KBM-7 (cell line): ENCODE measurements at places on chromosomes 2 and 18.

DNA sequence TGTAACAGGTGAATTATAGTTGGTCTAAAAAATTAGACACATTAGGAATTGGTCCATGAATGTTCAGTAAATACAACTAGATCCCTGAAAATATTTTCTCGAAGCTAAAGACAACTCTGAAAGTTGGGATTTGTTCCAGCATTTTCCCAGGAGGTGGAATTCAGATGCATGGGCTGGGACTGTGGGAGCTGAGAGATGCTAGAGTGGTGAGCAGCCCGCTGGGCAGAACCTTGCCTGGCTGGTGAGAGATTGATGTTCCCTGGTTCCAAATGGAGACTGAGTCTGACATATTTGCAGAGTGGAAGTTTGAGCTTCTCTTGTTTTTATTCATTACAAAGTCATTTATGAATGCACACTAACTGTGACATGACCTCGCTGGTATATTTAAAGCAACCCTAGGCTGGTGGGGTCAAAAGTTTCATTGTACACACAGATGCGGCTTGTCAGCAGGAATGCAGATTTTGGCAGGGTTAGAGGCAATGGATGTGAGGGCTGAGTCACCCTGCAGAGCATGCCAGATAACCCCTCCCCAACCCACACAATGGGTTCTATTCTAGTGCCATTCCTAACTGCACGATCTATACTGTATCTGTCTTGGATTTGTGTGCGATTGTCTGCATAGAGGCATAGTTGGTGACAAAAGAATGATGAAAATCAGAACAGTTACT lies 23.5 kb upstream of the TMEM178A start:
- DNase-seq, result no peak

DNA sequence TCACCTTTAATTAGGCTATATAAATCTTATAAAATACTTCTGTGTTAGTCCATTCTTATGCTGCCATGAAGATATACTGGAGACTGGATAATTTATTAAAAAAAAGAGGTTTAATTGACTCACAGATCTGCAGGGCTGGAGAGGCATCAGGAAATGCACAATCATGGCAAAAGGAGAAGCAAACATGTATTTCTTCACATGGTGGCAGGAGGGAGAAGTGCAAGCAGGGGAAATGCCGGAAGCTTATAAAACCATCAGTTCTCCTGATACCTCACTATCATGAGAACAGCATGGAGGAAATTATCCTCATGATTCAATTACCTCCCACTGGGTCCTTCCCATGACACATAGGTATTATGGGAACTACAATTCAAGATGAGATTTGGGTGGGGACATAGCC lies 504.4 kb downstream of the RIT2 start:
- peak; percentile 9 for DNase-seq

GRCh38 chr2:208092093-208092832 lies 32.1 kb downstream of the CRYGD start:
- no peak for DNase-seq

DNA sequence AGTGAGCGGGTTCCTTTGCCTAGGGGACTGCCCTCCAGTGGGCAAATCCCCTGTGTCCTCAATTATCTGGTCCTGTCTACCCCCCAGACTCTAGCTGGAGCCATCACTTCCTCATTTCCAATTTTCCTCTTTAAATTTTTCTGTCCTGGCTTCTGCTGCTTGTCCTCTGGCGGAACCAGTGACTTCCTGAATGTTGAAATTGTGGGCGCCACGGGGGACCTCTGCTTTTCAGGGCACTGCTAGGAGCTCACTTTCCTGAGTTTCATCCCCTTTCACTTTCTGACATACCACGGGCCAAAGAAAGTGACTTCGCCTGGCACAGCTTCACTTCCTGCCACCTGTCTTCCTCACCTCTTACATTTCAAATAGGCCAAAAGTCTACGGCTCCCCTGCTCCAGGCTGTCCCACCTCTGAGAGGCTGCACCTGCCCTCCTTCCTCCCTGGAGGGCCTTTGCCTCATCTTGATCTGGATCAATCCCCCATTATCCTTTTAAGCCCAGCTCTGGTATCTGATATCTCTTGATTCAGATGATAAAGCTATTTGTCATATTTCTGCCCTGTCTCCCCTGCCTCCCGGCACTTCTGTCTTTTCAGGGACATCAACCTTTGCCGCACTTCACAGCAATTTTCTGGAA lies 1.4 kb upstream of the MARCO start:
- peak; percentile 68 for DNase-seq

DNA sequence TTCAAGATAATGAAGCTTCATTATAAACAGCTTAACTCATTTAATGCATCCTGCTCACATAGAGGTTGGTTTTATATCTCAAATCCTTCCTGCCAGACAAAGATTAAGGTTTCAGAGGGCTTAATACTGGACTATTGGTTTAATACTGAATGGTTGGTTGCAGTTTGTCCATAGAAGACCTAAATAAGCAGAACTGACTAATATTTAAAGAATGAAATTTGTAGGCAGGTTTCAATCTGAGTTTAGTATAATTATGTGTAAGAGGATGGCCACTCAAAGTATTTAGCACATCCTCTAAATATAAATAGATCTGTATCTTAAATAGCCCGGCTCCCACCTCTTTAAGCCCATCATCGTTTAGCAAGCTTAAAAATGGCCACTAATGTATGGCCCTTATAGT lies 92.5 kb downstream of the EPB41L5 start:
- DNase-seq, result no peak

DNA sequence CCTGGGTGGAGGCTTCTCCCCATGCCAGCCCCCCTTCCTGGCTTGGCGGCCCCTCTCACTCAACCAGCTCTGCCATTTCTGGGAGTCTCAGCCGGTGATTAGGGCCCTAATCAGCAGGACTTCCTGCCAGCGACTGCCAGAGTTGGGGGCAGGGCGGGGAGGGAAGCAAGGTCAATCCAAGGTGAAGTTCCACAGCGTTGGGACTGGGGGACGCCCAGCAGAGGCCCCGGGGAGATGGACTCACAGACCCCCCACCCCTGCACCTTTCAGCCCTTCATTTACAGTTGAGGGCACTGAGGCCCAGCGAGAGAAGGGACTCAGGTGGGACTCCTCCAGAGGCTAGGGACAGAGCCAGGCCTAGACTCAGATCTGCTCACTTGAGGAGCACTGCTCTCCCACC lies 65.3 kb downstream of the TNS1 start:
- no peak for DNase-seq

DNA sequence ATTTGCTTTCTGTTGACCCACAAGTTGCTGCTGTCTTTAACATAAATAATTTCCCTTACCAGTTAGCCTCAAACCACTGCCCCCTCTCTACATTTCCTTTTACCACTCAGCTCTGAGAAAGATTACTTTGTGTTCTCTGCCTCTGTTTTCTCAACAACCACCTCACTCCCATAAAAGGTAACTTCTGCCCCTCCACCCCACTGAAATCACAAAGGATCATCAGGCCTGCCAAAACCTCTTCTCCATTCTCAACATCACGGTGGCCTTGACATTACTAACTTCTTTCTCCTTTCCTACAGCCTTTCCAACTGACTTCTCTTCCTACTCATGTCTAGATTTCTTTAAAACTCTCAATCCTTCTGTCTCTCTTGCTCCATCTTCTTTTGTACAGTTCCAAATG lies 10.1 kb downstream of the ACADL start:
- no peak for DNase-seq

DNA sequence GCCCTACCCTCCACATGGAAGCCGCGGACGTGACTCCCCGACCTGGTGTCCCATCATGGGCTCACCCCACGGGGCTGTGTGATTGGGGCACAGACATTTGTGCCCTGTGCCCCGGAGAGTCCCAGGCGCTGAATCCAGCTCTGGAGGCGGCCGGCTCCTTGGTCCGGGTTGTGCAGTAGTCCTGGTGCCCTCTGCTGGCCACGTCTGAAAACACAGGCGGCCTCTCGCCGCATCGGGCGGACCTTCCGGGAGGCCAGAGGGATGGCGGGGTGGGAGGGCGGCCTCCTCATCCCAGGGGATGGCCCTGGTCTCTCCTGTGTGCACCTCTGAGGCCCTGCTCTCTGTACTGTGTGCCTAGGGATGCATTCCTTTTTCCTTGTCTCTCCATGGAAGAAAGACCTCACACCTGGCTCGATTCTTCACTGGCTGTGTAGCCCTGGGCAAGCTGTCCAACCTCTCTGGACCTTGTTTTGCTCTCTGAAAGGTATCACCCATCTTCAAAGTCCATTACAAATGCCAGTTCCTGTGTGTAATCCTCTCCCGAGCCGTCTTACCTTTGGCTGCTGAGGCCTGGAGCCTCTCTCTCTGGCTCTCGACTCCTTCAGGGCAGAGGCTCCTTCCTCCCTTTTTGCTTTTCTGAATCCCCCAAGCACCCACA lies 27.6 kb downstream of the CELF4 start:
- DNase-seq, result peak; percentile 69

GRCh38 chr2:100334929-100335328 lies 12.6 kb upstream of the LONRF2 start:
- DNase-seq, result no peak

DNA sequence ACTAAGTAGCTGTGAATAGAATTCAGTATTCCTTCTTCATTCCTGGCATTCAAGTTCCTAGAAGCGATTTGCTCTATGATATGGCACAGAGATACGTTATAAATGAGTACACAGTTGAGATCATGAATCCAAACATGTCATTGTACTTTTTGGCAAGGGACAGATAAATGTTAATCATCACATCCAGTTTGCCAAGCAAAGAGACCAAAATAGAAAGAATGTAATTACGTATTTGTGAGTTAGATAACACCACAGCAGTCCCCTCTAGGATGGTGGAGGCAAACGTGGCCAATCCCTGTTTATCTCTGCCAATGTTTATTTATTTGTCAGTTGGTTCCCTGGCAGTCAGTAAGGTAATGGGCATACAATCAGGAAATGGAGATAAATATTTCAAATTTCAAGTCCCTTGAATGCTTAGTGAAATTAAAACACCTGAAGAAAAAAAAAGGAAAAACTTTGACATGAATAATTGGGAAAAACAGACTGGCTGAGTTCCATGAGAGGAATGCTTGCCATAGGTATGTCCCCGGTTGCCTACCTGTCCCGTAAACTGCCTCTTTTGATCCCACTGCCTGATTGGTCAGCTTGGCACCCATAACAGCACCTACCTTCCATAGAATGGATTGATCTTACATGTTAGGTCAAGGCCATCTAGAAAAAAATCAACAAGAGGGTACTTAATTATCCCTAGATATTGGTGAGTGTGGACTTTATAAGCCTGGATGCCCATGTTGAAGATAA lies 451.1 kb upstream of the NETO1 start:
- no peak for DNase-seq

GRCh38 chr18:40907842-40908241 lies 1047.2 kb upstream of the PIK3C3 start:
- no peak for DNase-seq

DNA sequence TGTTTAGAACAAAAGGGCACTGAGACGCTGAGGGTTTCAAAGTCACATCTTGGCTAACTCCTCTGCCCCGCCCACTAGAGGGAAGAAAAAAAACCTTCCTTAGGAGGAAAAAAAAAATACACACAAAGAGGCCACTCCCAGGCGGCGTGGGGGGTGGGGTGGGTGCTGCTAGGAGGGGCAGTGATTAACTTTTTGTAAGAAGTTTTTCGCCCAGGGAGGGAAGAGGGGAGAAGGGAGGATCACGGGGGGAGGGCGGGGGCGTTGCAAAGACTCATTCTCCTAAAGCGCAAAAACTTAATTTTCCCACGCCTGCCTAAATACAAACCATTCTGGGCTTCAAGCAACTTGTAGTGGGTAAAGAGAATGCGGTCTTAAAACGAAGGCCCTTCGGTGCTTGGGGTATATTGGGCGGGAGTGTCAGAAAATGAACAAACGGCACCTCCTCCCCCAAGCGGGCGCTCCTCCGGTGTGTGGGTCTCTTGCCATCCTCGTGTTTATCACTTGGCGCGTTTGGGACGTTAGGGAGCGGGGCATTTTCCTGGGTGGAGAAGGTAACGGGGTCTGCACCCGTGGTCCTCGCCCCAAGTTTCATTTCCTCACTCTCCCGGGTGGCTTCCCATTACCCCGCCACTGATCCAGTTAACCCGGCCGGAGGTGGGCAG lies 1.7 kb downstream of the CXCR4 start:
- peak; percentile 46 for DNase-seq

DNA sequence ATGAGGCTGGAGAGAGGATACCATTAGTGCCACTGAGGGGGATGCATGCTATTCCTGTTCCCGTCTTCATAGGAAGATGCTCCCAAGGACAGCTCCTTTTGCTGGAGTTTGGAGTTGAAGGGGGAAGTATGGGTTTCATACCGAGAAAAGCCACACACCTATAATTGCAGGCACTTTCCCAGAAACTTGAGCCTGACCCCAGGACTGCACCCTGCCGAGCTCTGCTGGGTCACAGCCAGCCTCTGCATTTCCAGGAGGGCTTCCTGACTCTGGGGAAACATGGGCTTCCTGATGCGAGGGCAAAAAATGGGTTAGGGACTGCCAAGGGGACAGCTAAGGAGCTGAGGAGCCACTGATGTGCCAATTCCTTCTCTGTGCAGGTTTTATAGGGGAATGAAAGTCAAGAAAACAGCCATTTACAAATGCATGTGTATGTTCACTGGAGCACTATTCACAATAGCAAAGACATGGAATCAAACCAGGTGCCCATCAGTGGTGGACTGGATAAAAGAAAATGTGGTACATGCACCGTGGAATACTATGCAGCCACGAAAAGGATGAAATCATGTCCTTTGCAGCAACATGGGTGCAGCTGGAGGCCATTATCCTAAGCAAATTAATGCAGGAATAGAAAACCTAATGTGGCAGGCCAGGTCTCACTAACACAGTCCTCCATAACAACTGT lies 104.5 kb downstream of the ACAA2 start:
- peak; percentile 19 for DNase-seq

GRCh38 chr2:1504311-1504750 lies 91.1 kb downstream of the TPO start:
- DNase-seq, result no peak

GRCh38 chr2:60353863-60354262 lies 199.6 kb downstream of the BCL11A start:
- DNase-seq, result no peak

GRCh38 chr2:147086715-147087114 lies 758.1 kb upstream of the ACVR2A start:
- no peak for DNase-seq

DNA sequence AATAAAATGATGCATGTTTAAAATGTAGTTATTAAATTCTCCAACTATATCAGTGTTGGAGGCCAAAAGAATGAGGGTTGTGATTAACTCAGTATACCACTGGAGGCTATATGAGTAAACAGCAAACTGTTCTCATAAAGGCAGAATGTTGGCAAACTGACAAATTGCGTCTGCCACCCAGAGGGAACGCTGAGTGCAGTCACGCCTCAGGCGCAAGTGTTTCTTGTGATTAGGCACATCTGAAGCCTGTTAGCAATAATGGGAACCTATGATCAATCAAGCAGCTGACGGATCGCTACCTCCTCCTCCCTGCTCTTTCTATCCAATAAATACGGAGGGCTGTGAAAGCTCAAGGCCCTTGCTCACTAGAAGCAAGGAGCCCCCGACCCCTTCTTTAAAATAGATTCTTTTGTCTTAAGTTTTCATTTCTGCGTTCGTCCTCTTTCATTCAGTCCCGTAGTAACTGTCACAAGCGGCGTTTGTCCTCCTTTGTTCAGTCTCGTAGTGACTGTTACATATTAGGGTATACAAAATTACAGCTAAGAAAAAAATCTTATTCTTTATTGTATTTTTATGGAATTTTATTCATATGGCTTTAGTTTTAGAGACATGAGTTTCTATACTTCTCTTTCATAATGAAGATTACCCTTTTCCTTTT lies 16.3 kb upstream of the RMND5A start:
- no peak for DNase-seq
